ENCODE measurements at places on chromosomes 6 and 20.
A peak's percentile ranks its signal among the peaks of the same experiment; 100 is the strongest.

DNA sequence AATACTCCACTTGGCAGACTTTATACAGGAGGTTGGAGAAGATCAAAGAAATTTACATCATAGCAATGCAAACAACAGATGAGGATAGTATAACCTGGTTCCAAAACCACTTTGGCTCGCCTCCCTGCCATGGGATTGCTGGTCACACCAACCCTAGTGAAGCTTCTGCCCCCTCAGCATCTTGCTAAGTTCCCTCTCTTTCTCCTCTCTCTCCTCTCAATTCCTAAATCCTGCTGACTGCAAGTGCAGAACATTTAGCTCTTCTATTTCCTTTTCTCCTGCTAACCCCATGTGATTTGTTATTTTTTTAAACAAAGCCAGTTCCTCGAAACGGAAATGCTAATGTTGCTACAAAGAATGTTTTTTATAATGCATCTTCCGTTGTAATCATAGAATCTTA, 50.3 kb upstream of the LY86 start:
- no peak for DNase-seq

DNA sequence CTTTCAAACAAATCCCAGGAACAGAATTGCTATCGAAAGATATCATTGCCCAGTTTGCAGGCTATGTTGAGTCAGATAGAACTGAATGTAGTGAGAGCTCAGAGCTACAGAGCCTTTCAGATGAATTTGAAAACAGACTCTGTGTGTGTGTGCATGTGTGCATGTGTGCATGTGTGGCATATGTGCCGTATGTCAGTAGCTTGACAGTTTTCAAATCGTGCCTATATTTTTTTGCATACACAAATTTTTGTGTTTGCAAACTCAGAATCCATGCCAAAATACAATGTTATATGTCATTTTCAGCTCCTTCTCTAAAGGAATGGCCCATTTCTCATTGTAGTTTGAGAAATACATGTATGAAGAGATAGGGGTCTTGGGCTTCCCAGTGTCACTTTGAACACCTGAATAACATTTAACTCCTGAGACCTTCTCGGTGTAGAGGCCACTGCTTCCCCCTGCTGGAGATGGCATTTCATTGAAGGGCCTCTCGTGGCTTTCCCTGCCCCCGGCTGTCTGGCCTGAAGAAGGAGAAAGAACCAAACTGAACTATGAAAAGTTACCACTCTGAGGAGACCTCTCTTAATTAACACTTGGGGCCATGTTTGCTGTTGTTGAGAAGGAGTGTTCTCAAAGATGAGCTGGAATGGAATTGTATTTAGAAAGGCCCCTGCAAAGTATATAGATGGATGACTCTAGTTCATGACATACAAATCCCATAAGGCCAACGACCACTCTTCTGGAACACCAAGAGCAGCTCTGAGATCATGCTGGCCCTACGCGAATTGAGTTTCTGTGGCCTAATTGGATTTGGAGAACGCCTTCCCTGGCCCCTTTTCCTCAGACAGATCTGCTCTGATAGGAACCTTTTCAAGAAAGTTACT, 58.7 kb downstream of the VAPB start:
- peak; percentile 11 for DNase-seq

DNA sequence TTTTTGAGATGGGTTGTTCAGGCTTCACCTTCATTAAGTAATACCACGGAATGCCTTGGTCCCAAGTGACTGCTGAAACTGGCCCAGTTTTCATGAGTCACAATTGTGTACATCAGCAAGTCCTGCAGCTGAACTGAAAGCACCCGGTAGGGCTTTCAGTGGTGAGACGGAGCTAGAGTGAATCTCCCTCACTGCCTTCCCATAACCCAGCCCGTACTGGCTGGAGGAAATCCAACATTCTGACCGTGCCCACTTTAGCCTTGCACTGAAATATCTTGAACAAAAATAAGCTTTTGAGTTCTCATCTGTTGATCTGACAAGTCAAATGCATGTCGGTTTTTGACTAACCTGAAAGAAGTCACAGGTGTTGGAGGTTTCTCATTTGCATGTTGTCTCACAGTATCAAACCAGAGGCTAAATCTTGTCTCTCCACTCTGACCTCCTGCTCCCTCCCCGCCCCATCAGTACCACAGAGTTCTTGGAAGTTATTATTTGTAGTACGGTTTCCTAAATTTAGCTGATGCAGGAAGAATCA, 35.9 kb downstream of the DUSP22 start:
- DNase-seq: no peak

DNA sequence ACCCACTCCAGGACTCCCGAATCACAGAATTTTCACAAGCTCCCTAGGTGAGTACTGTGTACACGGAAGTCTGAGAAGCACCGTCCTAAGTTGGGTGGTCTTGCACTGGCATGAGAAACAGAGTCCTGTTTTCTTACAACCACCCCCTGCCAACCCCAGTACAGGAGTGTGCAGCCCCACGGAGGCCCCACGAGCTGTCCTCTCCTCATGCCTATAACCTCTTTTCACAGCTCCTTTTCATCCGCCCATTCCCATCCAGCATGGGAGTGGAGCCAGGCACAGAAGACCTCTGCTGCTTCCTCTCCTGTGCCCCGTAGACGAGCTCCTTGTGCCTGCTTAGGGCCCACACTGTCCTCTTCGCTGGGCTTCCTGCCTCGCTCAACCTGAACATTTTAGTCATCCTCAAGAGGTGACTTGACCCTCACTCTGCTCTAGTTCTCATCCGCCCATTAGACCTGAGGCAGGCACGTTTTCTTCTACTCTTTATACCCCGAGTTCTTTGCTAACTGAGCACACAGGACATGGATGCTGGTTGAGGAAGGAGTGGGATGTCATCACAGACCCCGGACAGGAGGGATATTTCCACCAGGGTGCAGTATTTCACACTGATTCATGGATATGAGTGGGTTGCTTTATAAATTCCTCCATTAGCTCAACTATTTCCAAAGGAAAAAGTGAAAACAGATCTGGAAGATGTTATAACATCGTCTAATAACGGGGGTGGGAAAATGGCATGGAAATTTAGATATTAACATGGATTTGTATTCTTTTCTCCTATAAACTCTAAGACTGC, 160.5 kb downstream of the TTLL2 start:
- no peak for DNase-seq

DNA sequence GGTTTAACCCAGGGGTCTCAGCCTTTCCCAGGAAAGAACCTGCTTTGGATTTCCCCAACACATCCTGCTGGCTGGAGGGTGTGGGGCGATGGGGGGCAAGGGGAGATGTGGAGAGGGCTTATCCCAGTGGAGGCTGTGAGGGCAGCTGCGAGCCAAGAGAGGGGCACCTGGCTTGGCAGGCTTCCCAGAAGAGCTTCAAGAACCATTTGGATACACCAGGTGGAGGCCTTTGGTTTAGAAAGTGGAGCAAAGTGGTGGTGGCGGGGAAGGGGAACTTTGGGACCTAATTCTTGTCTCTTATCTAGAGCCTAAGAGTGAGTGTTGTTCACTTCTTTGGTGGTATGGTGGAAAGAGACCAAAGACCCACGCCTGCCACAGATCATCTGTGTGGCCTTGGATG, 12.4 kb downstream of the CD40 start:
- DNase-seq: no peak
